Astrocyte (in vitro differentiated cells and primary cell): ENCODE measurements at places on chromosomes 7 and 10. TPM values are rescaled to one million over a fixed set of nuclear protein-coding genes. Genes with fewer than 3 reads are reported as not detected.

The CYP26C1 gene
- total RNA-seq = not detected in 2 replicates

The FEZF1 gene
- total RNA-seq = 0.29 and 0.61 TPM in 2 replicates

The ASB10 gene
- total RNA-seq = not detected in 2 replicates

The PITRM1 gene
- 80.4 and 81.3 TPM in 2 replicates for total RNA-seq

- no peak overlapping the region for H3K27ac ChIP-seq
- no peak for DNase-seq
- no peaks in the 10 kb centered on the region for H3K36me3 ChIP-seq
- H3K27me3 ChIP-seq = no peaks in the 10 kb centered on the region
These were observed 453.2 kb downstream of the TNS3 start for GRCh38 chr7:47128700-47129099.

- peaks cover 4% of the 10 kb centered on the region for H3K4me1 ChIP-seq
- peak; percentile 30 for DNase-seq
- H3K36me3 ChIP-seq = no peaks in the 10 kb centered on the region
- H3K4me3 ChIP-seq = no peak overlapping the region
These were observed 1068.1 kb downstream of the NRG3 start for GRCh38 chr10:82943142-82943541.

DNA sequence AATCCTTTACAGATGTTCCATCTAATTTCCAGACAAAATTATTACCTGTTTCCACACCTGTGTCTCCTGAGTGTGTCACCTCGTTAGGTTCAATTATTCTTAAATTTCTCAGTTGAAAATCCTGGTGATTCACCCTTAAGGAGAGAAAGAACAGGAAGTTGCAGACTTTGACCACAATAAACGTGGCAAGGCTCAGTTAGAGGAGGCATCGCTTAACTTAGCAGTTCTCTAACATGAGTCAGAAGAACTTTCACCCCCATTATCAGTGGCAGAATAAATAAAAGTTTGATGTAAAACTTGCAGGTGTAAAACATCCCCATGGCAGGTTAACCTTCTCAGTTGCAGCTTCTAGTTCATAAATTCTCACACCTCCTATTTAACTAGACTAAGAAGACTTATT lies 8.3 kb downstream of the XPNPEP1 start:
- no peaks in the 10 kb centered on the region for H3K27me3 ChIP-seq
- DNase-seq = peak; percentile 97

GRCh38 chr10:62000037-62000603 lies 98.6 kb downstream of the ARID5B start:
- no peak for DNase-seq
- no peak overlapping the region for H3K4me3 ChIP-seq
- no peaks in the 10 kb centered on the region for H3K4me1 ChIP-seq
